Vagina (tissue), 2 donors: ENCODE measurements at places on chromosomes 4 and X.
A peak's percentile ranks its signal among the peaks of the same experiment; 100 is the strongest.

DNA sequence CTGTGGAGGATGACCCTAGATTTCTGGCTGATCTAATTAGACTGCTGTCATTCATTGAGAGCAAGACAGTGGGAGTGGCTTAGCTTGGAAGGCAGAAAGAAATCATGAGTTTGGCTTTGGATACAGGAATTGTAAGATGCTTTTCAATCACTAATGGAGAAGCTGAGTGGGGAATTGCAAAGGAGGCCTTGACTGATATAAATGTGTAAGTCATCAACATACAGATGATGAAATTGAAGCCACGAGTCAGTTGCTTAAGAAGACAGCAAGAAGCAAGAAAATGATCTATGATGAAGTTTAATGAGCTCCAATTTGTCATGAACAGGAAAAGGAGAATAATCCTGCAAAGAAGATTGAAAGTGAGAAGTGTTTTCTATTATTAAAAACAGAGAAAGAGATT is 136.7 kb upstream of the C1QTNF7 start:
- DNase-seq: no peak

DNA sequence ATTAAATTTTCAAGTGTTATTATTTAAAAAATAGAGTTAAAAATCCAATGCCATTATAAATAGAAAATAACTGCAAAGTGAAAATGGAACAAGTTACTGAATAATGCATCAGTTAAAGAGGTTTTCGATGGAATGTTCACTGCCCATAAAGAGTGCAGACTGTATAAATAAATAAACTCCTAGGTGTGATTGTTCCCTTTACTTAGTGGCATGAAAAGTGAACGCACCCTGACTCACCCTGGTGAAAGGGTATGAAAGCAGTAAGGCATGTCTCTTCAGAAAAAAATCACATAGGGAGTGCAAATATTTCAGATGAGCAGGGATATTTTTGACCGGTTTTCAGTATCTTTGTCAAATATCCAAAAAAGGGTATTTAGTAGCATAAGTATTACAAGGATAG is 387.8 kb downstream of the DCAF12L2 start:
- DNase-seq: no peak

DNA sequence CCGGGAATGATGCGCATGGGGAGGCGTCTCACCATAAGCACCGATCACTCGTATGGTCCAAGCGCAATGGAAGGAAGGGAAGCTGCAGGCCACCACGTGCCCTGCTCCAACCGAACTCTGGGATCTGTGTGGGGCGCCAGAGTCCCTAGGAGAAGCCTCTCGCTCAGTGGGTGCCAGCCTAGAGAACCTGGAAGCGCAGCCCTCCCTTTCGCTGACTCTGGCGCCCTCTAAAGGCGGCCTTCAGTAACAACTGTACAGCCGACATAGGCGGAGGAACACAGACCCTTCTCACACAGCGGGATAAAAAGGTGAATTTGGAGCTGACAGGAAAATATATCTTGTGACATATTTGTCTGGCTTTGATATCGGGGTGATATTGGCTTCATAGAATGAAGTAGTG is 76.0 kb downstream of the INTS6L start:
- DNase-seq: no peak

DNA sequence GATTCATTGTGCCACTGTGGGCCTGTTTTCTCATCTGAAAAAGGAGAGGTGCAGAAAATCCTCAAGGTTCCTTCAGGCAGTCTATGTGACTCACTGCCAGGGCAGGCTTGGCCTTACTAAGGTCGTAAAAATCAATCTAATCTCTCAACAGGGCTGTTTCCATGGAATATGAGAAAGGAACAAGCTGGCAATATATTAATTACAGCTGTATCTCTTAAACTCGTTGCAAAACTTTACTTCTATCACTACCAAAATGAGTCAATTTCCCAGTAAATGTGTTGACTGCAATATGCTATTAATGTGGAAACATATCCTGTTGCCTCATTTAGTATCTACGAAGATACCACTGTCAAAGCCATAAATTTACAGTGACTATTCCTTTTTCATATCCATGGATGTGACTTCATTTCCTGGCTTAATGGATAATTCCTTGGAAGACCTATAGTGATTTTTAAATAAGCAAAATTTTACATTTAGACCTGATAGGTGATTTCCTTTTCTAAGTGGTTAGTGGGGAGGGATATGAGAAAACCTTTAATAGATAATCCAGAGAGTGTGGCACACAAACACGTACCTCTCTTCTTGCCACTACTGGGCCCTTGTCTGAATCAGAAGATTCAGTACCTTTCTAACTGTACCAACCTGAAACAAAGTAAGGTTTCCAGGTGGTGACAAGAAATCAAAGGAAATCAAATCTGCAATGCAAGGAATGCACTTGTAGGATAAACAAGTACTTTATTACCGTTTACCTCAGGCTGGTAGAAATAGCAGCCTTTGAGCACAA is 127.4 kb upstream of the FTHL17 start:
- DNase-seq: no peak

DNA sequence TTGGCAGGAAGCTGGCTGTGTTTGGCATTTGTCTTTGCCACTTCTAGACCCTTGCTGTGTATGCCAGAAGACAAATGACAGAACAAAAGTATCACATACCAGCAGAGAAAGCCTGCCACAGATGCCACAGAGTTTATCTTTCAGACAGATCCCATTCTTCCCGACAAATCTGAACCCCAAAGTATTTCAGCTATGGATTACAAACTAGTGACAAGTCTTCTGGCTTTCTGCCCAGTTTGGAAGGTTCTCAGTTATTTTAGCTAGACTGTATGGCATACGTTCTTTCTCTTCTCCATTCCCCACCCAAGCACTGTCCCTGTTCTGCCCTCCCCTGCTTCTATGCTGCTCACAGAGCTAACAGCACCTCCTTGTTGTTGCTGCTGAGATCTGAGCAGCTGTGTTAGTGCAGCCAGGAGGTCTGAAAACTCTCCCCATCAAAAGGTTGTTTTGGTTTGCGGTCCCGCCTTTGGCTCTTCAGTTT is 236.7 kb downstream of the FRAS1 start:
- DNase-seq: no peak

- DNase-seq: no peak
Measured at GRCh38 chr4:917466-917865, 14.7 kb downstream of the GAK start.

GRCh38 chr4:95263391-95263790 is 285.4 kb downstream of the UNC5C start:
- no peak for DNase-seq

DNA sequence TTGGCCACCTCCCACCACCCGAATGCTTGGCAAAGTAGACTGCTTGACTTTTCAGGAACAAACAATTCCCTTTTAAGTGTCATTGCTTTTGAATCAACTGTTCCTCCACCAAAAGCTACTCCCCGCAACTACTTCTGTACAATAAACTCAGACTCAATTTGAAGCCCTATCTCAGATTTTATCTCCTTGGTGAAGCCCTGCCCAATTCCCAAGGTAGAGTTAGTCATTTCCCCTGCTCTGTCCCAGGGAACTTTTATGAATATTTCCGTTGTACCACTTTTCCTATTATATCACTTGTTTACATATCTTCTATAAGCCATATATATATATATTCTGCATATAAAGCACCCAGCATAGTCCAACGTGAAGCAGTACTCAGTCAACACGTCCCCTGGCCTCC is 102.8 kb downstream of the C4orf51 start:
- DNase-seq: no peak

- DNase-seq: no peak
Measured at GRCh38 chr4:3683077-3683743, 83.0 kb upstream of the ADRA2C start.

DNA sequence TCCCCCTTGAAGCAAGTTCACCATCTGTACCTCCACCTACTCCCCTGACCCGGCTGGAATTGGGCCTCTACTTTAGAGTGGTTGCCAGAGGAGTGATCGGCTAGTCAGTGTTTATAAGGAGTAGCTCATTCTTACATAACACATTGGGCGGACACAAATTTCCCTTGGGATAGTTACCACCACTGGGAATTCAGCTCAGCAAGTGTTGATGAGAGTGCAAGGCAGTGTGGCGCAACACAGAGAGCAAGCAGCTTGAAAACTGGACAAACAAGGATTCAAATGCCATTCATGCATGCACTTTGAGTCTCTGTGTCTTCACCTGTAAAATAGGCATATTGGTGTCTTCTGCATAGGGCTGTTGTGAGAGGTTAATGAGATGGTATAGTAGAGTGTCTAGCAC is 92.7 kb downstream of the STK32B start:
- peak; percentile 34 for DNase-seq

- DNase-seq: no peak
Measured at GRCh38 chr4:6115342-6115741, 85.0 kb downstream of the JAKMIP1 start.

GRCh38 chr4:8593264-8594096 is 915 bp downstream of the CPZ start:
- DNase-seq: no peak
